GM12892 (cell line): ENCODE measurements at places on chromosomes 5 and 9.

DNA sequence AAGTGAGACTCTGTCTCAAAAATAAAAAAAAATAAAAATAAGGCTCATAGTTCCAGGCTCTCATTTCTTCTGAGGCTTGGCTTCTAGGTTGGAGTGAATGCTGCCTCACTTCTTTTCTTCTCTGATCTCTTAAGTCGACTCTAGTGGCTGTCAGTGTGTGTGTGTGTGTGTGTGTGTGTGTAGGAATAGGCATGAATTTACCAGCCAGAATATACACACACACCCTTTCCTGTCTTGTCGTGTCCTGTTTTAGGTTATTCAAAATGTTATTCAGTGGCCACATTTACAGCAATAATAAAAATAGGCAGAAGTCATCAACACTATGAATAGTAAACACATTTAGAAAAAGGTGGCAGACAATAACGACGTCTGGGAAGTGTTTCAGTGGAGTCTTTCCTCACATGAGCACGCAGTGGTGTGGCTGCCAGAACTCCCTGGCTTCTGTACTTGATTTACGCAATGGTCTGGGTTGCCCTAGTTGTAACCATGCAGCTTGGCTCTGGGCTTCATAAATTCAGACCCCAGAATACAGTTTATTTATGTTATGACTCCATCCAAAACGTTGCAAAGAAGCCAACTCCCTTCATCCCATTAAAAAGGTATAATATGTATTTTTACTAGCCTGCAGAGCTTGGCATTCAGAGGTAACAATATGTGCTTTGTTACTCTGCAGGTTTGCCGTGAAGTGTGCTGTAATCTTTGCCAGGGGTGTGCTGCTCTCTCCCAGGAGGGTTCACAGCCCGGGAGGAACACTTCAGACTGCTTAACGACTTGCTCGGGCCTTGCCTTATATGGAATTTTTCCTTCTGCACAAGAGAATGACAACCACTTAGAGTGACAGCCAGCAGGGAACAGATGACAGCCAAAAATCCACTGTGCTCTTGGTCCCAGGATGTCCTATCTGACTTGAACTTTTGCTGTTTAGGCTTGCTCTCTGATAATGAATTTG is 34.4 kb upstream of the PALM2AKAP2 start:
- DNase-seq = no peak

DNA sequence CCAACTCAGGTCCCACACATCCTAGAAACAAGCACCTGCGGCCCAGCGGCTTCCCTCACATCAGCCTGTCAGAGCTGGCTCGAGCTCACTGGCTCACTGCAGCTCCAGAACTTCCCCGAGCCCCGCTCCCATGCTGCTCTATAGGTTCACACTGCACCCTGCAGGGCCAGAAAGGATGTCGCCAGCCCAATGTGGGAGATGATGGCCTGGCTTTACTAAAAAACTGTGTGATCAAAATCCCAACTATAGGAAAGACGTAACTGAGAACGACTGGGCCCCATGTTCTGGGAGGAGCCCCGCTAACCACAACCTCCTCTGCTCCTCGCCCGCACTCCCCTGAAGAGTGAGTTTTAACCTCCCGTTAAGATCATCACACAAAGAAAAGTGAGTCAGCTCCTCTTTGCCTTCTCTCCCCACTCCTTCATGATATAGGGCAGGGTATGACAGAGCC is 4.6 kb downstream of the SURF4 start:
- DNase-seq = no peak

- DNase-seq = no peak
These were observed 67.3 kb downstream of the POU5F2 start for GRCh38 chr5:93674138-93674537.

DNA sequence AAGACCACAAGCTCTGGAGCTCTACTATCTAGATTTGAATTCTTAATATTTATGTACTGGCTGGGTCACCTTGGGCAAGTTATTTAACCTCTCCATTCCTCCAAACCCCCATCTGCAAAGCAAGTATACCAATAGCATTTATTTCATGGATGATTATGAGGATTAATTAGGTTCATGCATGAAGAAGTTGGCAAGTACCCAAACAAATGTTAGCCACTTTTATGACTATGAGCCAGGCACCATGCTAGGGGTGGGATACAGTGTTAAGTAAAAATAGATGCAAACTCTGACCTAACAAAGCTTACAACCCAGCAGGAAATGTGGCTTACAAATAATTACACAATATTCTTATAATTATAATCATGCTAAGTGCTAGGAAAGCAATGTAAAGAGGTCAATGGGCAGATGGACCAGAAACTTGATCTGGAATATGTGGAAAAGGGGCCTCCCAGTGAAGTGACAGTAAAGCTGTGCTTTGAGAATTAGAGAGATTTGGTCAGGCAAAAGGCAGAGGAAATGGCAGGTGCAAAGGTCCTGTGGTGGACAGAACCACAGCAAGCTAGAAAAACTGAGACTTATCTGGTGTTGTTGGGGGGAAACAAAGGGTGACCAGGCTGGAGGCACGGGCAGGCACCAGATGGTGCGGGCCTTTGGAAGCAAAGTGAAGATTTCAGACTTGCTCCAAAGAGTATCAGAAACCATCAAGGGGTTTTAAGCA is 525.2 kb upstream of the TRPC7 start:
- no peak for DNase-seq

DNA sequence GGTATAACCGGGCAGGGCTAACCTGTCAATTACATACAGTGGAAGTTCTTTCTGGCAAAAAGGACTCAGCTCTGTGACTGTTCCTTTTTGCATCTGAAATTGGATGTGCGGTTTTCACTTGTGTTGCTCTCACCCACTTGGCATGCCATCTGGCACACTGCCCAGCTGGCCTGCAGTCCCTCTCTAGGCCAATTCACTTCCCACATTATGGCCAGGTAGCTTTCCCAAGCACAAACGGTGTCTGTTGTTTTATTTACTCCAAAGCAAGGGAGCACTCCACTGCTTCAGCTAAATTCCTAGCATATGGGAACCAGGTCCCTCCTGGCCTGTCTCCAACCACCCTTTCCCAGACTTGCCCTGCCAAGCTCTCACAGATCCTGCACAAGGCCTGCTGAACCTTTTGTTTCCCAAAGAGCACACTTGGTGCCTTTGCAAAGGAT is 132.5 kb downstream of the SEMA6A start:
- DNase-seq = no peak

- no peak for DNase-seq
These were observed 395.7 kb downstream of the CDK5RAP2 start for GRCh38 chr9:120184266-120184665.

- DNase-seq = no peak
These were observed 2.8 kb downstream of the LCN6 start for GRCh38 chr9:136745389-136746154.

DNA sequence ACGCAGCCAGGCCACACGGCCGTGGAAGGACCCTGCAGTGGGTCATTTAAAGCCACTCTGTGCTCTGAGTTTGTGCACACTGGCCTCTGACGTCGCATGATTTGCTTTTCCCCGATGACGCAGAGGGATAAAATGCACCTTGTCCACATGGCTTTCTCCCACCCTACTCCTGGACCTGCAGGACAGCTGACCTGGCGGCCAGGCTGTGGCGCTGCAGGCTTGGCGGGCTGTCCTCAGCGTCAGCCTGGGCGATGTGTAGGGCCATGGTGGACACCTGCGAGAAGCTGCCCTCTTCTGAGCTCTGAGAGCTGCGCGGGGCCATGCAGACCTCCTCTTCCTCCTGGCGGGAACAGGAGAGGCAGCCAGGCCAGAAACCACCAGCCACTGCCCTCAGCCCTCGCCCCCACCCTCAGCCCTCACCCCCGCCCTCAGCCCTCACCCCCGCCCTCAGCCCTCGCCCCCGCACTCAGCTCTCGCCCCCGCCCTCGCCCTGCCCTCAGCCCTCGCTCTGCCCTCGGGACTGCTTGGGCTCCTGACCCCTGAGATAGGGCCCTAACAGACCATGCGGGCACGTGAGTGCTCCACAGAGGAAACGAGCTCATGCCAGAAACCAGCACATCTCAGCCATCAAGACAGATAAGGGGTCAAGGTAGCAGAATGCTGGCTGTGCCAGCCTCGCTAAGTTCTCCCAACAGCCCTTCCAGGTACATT is 20.0 kb upstream of the SCGB3A1 start:
- DNase-seq = no peak

DNA sequence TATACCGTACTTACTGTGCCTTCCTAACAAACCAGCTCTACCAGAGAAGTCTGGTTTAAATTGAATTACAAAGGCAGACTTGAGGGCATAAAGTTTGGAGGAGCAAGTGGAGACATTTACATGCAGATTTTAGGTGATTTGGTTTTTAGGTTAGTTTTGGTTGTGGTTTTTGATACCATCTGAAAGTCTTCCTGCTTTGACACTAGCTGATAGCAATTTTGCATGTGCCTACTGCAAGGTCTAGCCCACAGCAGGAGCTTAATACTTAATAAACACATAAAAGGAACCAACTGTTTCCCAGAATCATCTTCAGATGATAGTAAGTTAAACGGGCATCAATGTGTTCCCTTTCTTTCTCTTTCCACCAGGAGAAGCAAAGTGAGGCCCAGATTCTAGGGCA is 3.4 kb upstream of the ESM1 start:
- no peak for DNase-seq

- no peak for DNase-seq
These were observed 38.0 kb upstream of the FOXI1 start for GRCh38 chr5:170067574-170068170.

DNA sequence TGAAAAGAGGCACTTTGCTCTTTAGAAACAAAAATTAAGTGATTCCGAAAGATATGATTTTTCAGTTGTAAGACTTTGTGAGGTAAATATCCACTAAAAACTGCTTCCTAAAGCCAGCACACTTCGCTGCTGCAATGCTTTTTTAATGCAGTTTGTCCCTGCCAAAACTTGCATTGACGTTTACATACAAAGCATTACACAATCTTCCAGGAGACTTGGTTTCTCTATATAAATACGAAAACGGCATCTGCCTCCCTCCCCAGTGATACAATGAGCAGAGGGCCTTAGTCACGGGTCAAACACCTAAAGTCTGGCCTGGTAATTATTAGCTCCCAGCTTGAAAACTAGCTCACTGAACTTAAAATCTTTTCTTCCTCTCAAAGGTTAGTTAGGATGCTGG is 170.7 kb downstream of the TSSK1B start:
- DNase-seq = no peak
